Stimulated activated CD4-positive, alpha-beta T cell treated with anti-CD3 and anti-CD28 coated beads, Interleukin-2, amount 100 ng/mL, for 48 hours (primary cell): ENCODE measurements at places on chromosomes 1 and 21.

DNA sequence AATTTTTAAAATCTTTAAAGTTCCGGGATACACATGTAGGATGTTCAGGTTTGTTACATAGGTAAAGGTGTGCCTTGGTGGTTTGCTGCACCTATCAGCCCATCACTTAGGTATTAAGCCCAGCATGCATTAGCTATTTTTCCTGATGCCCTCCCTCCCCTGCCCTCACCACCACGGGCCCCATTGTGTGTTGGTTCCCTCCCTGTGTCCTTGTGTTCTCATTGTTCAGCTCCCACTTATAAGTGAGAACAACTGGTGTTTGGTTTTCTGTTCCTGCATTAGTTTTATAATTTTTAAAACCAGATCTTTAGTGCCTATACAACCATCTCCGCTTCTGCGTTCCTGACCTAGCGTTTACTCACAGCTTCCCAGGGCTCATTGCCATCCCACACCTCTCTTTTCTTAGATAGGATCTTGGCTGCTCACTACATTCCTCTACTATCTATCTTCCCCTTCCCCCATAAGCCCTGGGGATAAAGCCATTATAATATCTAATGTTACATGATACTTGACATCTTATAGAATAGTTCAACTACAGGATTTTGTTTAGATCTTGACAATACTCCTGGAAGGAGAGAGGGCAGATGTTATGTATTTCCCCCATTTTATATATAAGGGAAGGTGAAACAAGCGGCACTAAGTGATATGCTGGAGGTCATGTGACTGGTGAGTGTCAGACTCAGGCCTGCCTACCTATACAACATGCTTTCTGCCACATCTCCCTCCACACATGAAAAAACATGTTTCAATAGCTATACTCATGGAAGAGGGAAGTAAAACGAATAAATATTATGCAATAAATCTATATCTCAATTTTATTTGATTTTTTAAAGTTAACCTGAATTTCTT, 52.3 kb upstream of the DNAJC6 start:
- no peak for DNase-seq

- no peak for DNase-seq
These were observed 71.2 kb downstream of the DPYD start for GRCh38 chr1:97849345-97850340.

GRCh38 chr21:45629046-45629981, 14.2 kb upstream of the PCBP3 start:
- DNase-seq: no peak

DNA sequence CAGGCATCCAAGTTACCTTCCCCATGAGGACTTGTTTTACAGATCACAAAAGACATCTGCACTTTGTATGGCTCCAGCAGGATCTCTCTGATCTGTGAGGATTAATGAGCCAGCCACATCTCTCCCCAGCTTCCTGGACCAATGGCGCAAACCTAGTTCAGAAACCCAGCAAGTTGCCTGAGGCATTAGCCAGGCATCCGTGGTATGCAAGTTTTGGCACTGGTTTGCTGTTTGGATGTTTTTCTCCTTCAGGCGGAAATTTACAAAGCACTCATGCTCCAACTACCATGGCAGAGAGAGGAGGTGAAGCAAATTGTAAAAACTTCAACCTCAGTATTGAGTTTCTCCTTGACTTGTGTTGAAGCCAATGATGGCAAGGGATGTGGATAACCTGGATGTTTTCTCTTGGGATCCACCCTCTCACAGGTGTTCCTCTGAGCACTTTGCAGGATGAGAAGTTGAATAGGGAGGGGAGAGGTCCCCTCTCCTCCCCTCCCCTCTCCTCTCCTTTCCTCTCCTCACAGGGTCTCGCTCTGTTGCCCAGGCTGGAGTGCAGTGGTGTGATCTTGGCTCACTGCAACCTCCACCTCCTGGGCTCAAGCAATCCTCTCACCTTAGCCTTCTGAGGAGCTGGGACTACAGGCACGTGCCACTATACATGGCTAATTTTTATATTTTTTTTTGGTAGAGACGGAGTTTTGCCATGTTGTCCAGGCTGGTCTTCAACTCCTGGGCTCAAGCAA, 25.6 kb upstream of the ENO1 start:
- DNase-seq: no peak

- DNase-seq: no peak
These were observed at the start of gene ELF3 for GRCh38 chr1:202010180-202011015. ELF3 (plus strand) TSS chr1:202010587; CDS start chr1:202011137, 550 bp downstream.
